ENCODE measurements at places on chromosomes 3 and 15.

- no peak for DNase-seq
Observed at GRCh38 chr3:99647081-99647480, 8.7 kb downstream of the COL8A1 start.

DNA sequence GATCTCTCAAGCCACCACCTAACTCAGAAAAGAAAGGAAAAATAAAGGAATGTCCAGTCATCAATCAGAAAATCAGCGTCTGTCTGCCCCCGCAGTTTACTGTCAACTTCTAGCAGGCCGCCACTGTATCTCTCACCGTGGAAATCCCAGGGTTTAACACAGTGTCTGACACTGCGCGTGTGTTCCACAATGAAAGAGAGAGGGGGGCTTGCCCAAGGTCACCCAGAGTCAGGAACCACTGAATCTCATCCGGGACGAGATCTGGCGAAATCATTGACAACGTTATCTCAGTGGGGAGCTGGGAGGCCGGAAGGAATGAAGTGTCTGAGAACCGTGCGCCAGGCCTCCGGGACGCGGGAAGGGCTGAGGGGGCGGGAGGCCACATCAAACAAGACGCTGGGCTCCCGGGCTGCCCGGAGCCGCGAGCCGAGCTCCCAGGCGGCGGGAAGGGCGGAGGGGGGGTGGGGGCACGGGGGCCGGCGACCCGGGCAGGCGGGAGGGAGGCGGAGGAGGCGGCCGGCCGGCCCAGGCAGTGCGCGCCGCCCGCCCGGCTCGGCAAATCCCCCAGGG lies 2.2 kb upstream of the HES1 start:
- DNase-seq, result no peak

DNA sequence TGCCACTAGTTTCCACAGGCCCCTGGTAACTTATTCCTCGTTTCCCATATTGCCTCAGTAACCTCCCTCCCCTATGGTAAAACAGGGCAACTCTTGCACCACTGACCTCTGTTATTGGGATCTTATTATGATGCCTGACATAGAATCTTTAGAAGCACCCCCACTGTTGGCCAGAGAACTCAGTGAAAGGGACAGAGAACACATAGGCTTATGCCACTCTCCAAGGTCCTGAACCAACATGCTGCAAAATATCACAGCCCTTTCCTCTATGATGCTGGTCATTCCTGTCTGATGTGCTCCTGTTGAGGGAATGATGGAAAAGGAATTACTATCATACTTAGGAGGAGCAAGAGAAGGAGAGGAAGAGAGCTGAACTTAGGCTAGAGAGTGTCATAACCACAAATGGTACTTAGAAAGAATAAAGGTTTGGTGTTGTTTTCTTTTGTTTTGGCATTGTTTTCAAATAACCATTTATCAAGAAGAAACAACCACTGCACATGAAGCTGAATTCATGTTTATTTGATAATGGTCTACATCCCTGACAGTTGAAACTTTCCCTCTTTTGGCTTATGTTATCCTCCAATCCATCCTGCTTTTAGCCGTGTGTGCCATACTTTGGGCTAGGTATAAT lies 330.2 kb downstream of the EPHB1 start:
- DNase-seq, result peak; percentile 6

DNA sequence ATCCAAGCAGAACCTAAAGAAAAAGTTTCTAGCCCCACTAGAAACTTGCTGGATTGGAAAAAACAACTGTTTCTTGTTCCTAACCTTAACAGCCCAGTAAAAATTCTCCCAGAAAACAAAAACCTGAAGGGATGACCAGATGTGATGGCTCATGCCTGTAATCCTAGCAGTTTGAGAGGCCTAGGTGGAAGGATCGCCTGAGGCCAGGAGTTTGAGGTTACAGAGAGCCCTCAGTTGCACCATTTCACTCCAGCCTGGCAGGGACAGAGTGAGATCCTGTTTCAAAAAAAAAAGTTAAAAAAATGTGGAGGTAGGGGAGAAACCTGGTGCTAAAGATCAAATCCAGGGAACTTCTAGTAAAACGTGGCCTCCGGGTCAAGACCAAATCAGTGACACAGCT lies 38.6 kb upstream of the RAF1 start:
- no peak for DNase-seq

DNA sequence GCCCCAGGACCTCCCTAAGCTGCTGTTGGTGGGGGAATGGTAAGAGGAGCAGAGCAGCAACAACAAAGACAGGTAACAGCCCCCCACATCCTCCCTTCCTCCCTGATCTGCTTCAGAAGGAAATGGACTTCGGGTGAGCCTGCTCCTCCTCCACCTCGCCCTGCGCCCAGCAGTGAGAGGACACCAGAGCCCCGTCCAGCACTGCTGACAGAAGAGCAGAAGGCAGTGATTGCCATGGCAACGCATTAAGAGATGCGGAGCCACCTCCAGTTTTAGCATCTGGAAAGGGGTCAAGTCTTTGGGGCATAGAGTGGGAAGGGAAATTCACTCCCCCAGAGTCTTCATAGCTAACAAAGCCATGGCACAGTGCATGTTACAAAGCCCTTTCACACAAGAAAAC lies 77.6 kb upstream of the HRH1 start:
- no peak for DNase-seq

DNA sequence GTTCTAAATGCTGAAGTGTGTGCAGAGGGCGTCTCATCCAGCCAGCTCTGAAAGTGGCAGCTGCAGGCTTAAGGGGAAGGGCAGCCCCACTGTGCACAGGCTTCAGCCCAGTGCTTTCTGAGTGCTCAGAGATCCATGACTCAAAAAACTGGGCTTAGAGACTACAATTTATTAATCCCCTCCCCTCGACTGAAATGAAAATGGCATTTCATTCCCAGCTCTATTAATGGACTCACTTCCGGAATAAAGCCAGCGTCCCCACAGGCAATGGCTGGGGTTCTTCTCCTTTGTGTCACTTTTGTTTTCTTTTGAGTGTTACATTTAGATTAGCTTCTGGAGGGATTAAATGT lies 55.5 kb upstream of the PLXNA1 start:
- DNase-seq, result no peak

- DNase-seq, result no peak
Observed at GRCh38 chr15:38696790-38697495, 132.3 kb upstream of the RASGRP1 start.

DNA sequence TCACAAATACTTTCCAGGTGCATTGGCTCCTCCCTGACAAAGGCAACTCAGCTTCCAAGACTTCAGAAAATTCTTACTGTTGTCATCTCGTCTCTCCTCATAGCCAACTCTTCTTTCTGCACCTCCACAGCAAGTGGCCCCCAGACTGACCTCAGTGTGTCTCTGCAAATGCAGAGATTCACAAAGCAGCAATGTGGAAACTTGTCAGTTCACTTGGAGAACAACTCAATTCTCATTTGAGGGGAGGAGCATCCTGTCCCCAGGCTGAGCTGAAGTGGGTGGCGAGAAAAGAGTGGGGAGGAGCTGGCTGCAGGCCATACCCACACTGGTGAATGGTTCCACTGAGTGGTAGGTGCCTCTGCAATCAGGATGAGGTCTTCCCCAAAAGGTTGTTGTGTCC lies 248.7 kb upstream of the IL12A start:
- DNase-seq, result no peak

GRCh38 chr15:29037997-29038705 lies 152.4 kb downstream of the APBA2 start:
- no peak for DNase-seq

DNA sequence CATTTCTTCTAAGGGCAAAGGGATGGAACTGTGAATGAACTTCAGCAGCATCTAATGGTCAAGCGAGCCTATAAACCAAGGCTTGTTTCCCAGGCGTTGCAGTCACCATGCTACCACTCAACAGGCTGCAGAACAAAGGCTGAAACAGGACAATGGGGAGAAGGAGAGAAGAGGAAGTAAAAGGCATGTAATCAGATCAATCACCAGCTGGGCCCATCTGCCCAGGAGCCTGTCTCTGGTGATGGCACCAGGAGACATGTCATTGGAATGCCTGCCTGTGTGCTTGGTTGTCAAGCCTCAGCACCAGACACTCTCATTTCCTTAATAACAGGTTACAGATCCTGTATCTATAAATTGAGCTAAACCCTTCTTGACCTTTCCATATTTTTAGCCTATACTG lies 81.7 kb upstream of the UMPS start:
- no peak for DNase-seq

- peak; percentile 69 for DNase-seq
Observed at GRCh38 chr15:89002281-89002761, 85.9 kb upstream of the ABHD2 start.

- no peak for DNase-seq
Observed at GRCh38 chr3:6737630-6738029, 123.3 kb upstream of the GRM7 start.

DNA sequence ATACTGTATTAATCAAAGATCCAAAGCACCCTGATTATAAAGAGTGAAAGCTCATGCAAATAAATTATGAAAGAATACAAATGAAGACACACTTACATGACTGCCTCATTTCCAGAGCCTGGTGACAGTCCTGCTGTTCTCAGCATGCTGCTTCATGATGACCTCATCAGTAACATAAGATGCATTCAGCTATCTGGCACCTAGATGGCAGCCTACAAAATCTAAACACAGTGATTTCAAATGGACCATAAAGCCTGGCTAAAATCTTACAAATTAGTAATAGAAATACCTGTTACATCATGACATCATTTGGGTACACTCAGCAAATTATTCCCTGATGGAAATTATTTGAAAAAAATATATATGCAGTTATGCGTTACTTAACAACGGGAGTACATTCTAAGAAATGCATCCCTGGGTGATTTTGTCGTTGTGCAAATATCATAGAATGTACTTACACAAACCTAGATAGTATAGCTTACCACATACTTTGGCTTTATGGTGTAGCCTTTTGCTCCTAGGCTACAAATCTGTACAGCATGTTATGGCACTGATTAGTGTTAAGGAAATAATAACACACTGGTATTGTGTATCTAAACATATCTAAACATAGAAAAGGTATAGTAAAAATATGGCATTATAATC lies 207.2 kb downstream of the EPHA3 start:
- peak; percentile 9 for DNase-seq

- DNase-seq, result peak; percentile 95
Observed at GRCh38 chr3:115790759-115791158, 167.4 kb downstream of the GAP43 start.

DNA sequence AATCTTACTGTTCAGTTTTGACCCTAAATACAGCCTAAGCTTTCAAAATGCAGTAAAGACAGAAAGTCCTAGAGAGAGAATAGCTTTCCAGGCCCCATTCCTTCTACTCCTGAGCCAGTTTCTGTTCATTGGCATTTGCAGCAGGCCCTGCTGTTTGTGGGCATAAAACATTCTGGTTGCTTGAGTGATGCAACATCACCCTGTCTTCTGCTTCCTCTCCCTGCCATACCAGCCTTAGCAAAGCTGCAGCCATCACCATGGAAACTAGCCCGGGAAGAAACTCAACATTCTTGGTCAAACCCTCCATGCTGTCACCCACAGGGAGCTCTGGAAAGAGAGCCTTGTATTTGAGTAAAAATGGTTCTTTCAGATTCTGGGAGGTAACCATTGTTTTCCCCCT lies 325.7 kb downstream of the MAGI1 start:
- peak; percentile 29 for DNase-seq

- no peak for DNase-seq
Observed at GRCh38 chr3:31240466-31240865, 292.3 kb upstream of the STT3B start.

DNA sequence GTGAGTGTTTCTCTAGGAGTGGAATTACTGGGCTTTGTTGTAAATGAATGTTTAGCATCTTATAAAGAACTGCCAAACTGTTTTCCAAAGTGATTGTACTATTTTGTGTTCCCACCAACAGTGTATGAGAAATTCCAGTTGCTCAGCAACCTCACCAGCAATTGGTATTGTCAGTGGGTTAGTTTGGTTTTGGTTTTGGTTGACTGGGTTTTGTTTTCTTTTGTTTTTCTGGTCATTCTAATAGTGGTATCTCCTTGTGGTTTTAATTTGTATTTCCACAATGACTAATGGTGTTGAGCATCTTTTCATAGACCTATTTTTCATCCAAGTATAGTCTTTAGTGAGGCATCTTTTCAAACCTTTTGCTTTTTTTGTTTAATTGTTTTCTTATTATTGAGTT lies 27.1 kb downstream of the FILIP1L start:
- DNase-seq, result no peak

DNA sequence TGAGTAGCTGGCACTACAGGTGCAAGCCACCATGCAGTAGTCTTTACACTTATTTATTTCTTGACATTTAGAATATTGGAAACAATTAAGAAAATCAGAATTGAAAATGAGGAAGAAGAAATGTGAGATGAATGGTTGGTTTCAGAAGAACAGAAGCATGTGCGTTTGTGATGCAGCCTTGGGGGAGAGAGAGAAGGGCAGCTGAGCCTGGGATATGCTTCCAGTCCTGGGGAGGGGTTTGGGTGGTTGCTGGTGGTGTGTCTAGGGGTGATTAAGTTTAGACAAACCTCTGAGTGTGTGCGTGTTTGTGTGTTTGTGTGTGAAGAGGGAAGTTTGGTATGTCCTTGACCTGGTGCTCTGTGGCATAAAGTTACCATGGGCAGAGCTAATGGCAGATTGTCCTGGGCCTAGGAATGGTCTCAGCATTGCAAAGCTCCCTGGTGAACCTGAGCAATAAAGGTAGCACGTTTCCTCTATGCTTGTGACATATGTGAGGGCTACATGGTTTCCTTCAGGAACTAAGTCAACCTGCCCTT lies 35.6 kb downstream of the CTSH start:
- DNase-seq, result no peak

GRCh38 chr3:194739498-194740284 lies 54.0 kb downstream of the FAM43A start:
- DNase-seq, result no peak

DNA sequence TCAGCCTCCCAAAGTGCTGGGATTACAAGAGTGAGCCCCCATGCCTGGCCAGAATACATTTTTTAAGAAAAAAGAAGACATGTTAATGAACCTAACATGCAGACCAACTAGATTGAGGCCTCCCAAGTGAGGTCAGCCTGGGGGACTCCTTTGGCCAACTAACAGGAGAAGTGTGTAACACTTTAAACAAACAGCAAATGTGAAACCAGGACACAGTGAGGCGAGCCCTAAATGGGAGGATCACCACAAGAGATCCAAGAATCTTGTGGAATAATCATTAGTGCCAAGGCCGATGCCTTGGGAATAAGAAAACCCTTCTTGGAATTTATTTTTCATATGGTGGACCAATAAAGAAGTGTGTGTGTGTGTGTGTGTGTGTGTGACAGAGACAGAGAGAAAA lies 73.9 kb downstream of the ATP10A start:
- DNase-seq, result no peak

DNA sequence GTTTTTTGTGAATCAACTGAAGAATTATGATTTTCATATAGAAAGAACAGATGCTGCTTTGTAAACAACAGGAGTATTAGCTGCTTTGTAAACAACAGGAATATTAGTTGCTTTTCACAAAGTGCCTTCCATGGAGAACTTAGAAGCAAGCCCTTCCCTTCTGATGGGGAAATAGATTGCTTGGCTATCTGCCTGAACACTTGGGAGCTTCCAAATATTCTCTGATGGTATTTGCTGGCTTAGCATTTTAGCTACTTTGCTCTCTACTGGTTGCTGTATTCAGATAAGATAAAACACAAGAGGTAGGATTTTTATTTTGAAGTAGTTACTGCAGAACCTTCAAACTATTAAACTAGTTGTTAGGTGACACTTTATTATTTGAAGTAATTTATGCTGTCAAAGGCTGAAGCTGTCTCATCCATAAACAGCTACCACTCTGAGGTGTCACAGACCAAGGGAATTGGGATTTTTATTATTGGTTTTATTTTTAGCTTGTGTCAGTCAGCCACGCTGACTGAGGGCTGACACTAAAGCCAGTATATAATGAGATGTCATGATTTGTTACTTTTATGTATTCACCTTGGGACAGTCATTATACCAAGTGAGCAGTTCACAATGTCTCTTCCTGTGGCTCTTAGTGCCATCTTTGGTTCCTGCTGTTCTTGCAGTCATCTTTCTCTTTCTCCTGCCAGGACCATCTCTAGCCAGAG lies 50.0 kb downstream of the ZIC1 start:
- DNase-seq, result no peak
